ENCODE measurements at places on chromosomes 6 and 20.

- DNase-seq: peak; percentile 20
Measured at GRCh38 chr6:108914235-108915022, 66.2 kb downstream of the ARMC2 start.

- no peak for DNase-seq
Measured at GRCh38 chr20:36823121-36823520, 49.6 kb upstream of the DSN1 start.

- no peak for DNase-seq
Measured at GRCh38 chr6:167331565-167331964, 6.7 kb downstream of the TTLL2 start.

- no peak for DNase-seq
Measured at GRCh38 chr6:2558861-2559801, 191.6 kb downstream of the MYLK4 start.

GRCh38 chr6:131911951-131912350, 39.2 kb downstream of the CCN2 start:
- no peak for DNase-seq

- no peak for DNase-seq
Measured at GRCh38 chr20:34337982-34338726, 24.9 kb upstream of the ITCH start.

GRCh38 chr6:154363821-154364220, 7.2 kb upstream of the IPCEF1 start:
- no peak for DNase-seq

GRCh38 chr6:147126618-147127022, 77.6 kb upstream of the STXBP5 start:
- DNase-seq: no peak

GRCh38 chr6:169934699-169935347, 183.4 kb downstream of the ERMARD start:
- DNase-seq: no peak

DNA sequence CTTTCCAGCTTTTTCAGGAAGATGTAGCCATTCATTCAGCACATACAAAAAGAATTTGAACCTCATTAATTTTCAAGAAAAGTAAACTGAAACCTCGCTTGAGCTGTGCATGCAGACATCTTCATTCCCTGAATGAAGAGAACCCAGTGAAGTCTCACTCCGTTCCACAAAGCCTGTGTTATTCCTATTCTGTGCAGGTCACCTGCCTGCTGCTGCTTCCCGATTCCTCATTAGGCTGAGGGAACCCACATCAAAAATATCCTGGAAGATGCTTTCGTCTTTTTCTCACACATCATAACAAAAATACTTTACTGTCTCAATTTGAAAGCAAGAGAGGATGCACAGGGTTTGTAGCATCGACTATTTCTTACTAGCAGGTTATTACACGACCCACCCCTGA, 40.1 kb downstream of the TRMT6 start:
- DNase-seq: no peak

DNA sequence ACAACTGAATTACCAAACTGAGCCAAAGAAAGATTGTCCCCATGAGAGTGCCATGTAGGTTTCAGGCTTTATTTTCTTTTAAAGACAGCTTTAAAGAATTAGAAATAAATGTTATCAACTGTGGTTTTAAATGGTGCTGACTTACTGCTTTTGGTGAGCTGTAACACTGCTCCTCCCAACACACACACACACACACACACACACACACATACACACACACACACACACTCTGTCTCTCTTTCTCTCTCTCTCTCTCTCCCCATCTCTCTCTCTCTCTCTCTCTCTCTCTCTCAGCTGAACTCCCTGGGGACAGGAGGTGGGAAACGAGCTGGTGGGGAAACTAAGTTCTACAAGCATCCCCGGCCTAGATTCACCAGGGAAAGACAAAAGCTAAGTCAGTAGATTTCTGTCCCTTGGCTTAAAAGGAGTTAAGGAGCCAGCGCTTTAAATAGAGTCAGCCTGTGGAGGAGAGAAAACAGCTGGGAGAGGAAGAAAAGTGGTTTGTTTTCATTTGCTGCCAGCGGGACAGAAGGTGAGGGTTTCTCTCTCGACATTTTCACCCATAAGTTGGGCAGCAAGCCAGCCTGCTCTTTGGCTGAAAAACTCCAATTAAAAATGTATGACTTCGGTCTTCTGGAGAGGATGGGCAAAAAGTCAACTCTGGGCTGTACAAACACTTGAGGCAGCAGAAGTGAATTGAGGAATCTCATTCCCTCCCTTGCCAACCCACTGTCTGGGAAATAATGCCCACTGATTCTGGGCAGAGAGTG, 27.4 kb downstream of the CBLN4 start:
- no peak for DNase-seq

- no peak for DNase-seq
Measured at GRCh38 chr20:14745830-14746229, 408.4 kb upstream of the FLRT3 start.

GRCh38 chr6:131124336-131125071, 10.8 kb upstream of the AKAP7 start:
- peak; percentile 11 for DNase-seq

- no peak for DNase-seq
Measured at GRCh38 chr20:62772103-62772611, 24.1 kb upstream of the MRGBP start.

DNA sequence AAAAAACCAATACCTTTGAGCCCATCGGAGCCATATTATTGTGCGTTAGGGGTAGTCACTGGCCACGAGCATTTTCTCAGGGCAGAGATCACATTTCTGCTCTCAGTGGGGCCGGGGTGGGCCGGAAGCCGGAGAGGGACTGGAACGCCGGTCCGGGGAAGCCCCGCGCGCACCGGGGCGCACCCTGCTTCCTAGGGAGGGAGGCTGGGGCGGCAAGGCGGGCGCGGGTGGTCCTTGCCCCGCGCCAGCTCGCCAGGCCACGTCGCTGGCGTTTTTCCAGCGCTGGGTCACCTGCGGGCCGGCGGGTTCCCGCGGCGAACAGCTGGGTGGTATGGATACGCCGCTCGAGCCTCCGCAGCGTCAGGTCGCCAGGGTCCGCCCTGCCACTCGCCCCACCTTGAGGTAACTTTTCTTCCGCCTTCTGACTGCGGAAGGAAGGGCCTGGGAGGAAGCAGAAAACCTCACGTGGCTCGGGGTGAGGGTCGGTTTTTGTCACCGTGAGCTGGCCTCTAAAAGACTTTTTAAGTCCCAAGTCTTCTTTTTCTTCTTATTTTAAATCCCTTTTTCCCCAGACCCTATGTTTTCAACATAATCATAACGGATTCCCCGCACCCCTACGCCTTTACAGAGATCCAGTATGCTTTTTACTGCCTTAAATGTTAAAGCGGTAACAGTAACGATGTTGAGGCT, 2.7 kb upstream of the EEF1A1 start:
- peak; percentile 50 for DNase-seq

- DNase-seq: no peak
Measured at GRCh38 chr20:60036746-60037499, 78.7 kb downstream of the CDH26 start.

GRCh38 chr6:158086054-158086503, 82.0 kb downstream of the SERAC1 start:
- DNase-seq: no peak

DNA sequence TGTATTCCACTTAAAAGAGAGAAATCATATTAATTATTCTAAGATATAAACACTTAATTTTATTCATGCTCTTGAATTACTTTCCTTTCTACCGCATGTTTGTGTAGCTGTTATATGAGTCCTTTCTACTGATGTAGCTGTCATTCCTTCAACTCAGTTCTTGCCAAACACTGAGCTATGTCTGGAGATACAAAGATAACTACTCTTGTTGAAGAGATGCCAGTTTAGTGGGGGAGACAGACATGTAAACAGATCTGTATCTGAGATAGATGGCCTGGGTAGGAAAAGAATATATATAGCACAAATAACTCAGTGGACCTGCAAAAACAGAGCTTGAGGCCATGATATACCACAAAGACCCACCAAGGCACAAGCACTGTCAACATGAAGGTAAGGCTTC, 157.3 kb downstream of the BTBD9 start:
- no peak for DNase-seq

GRCh38 chr6:121426686-121427085, 8.8 kb upstream of the GJA1 start:
- no peak for DNase-seq

- DNase-seq: no peak
Measured at GRCh38 chr6:148416330-148416965, 73.8 kb downstream of the SASH1 start.

GRCh38 chr20:24981790-24982189, 10.8 kb downstream of the APMAP start:
- DNase-seq: no peak

- DNase-seq: no peak
Measured at GRCh38 chr6:83006270-83006905, 59.3 kb downstream of the UBE3D start.

DNA sequence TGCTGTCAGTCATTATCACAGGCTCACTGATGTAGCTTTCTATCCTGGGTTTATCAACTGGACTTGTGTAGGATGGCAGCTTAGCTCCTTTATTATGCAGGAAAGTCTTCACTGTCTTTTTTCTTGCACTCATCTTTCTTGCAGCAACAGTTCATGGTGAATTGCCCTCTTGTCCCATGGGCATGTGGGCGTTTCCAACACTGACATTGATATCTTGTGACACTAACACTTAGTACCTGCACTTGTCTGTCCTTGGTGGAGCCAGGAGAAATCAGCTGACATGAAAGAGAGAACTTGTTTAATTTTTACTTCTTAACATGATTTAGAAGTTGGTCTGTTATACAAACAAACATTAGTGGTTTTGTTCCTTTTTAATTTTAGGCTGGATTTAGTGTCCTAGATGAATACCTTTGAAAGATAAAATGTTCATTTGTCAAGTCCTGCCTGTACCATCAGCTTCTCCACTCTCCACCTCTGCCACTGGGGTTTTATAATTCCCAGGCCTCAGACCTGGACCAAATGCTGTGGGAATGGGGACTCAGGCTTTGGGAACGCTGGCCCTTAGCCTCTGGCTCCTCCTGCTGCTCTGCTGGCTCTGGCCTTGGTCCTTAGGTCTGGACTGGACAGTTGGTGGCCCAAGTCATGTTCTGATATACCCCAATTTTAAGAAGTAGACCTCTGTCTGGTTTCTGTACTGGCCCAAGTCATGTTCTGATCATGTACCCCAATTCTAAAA, 161.0 kb upstream of the LAMP5 start:
- no peak for DNase-seq

- DNase-seq: no peak
Measured at GRCh38 chr6:121732641-121733040, 297.2 kb downstream of the GJA1 start.

DNA sequence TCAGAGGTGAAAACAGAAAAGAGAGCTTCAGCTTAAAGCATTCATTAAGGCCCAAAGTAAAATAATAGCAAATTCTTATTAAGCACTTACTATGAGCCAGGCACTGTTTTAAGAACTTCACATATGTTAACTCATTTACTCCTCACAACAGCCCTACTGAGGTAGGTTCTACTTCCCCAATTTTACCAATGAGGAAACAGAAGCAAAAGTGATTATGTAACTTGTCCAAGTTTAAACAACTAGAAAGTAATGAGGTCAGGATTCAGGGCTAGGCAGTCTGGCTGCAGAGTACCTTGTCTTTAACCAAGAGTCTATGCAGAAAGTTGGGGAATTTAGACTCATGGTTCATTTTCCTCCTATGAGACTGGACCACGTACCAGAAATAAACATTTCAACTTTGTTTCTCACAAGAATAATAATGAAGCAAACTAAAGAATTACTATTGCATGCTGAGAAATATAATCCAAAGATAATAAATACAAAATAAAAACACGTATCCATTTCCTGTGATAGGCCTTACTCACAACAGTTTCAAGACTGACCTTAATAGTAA, 3.8 kb downstream of the COL21A1 start:
- DNase-seq: no peak

DNA sequence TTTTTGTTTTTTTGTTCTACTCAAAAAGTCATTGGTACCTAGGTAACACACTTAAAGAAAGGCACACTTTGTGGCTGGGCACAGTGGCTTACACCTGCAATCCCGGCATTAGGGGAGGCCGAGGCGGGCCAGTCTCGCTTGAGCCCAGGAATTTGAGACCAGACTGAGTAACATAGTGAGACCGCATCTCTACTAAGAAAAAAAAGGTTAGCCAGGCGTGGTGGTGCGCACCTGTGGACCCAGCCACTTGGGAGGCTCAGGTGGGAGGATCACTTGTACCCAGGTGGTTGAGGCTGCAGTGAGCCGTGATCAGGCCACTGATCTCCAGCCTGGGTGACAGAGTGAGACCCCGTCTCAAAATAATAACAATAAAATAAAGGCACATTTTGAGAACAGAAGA, 67.4 kb upstream of the BHLHE23 start:
- no peak for DNase-seq

DNA sequence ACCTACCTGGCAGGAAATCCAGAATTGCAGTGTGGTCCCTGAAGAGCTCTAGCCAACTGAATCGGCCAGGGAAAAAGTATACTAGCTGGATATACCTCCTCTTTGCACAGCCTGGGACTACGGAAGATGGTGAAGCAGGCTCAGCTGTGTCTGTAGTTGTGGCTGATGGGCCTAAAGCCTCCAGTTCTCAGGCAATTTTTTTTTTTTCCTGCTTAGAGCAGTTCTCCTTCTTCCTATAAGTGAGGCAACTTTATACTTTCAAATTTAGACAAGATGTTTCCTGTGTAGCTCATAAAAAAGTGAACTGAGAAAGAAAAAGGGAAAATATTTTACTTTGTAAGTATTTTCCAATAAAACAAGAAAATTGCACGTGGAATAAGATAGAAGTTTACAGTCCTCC, 172.9 kb downstream of the CARMIL1 start:
- no peak for DNase-seq

DNA sequence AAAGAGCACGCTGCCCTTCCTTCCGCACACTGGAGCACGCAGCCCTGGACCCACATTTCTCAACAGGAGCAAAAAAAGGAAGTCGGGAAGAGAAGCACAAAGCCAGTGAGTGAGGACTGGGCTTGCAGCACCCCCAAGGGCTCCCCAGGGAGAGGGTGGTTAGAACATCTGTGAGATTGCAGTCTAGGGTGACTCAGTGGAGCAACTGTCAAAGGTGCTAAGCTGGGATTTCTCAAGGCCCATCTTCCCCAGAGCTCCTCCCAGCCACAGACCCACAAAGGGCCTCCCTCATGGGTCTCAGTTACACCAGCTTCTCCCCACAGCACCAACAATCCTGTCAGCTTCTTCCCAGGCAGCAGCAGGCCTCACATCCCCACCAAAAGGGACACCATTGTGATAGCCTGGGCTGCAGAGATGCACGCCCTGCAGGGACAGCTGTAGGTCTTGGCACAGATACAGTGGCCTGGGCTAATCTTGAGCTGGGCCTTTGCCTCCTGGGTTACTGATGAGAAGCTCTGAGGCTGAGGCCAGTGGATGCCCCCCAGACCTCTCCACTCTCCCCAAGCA, 39.6 kb upstream of the CD93 start:
- DNase-seq: no peak

GRCh38 chr6:34656378-34657036, 40.1 kb downstream of the ILRUN start:
- DNase-seq: no peak

DNA sequence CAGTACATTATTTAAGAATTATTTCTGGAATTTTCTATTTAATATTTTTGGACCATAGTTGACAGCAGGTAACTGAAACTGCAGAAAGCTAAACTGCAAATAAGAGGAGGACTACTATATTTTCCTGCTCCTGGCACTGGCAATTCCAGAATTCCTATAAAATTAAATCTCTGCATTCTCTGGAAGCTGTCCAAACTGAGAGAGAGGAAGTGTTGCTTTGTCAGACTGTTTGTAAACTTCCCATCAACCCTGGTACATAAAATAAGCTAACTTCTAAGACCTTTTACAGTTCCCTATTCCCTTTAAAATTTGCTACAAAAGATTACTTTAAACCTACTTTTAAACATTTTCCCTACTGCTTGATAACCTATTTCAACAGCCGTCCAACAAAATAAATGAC, 196.1 kb upstream of the RUNX2 start:
- DNase-seq: no peak

- no peak for DNase-seq
Measured at GRCh38 chr20:57633945-57634491, 13.8 kb upstream of the ZBP1 start.
